ENCODE measurements at places on chromosomes 2 and 18.

- no peak for DNase-seq
Observed at GRCh38 chr2:1088192-1088860, 137.7 kb downstream of the SNTG2 start.

DNA sequence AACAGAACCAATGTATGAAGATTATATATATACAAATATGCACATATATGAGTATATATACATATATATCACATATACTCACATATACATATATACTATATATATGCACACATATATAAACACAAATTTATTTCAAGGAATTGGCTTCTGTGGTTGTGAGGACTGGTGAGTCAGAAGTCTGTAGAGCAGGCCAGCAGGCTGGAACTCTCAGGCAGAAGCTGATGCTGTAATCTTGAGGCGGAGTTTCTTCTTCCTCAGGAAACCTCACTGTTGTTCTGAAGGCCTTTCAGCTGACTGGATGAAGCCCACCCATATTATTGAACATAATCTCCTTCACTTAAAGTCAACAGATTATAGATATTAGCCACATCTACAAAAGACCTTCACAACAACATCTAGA, 143.9 kb upstream of the CREB1 start:
- DNase-seq: no peak

- no peak for DNase-seq
Observed at GRCh38 chr2:47056374-47056773, 98.7 kb downstream of the STPG4 start.

- DNase-seq: no peak
Observed at GRCh38 chr2:150282357-150282756, 205.1 kb downstream of the RND3 start.

- no peak for DNase-seq
Observed at GRCh38 chr2:211766689-211767088, 771.9 kb downstream of the ERBB4 start.

- no peak for DNase-seq
Observed at GRCh38 chr2:144376460-144376859, 143.5 kb downstream of the ZEB2 start.

DNA sequence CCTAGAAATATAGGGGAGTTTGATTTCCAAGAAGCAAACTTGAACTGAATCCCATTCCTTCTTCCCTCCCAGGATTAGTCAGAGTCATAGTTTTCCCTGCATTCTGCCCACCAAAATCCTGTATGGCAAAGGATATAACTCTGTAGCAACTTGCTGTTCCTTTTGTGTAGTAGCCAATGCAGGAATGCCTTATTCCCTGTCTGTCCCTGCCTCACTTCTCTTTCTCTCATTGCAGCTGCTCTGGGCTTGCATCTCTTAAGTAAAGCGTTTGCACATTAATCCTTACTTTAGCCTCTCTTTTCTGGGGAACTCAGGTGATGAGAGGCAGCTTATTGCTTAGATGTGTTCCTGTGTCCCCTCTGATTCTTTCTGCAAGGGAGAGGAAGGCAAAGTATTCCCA, 333.1 kb upstream of the VWC2L start:
- no peak for DNase-seq

- no peak for DNase-seq
Observed at GRCh38 chr2:169963786-169964185, 136.5 kb downstream of the UBR3 start.

GRCh38 chr2:121018136-121019061, 266.6 kb downstream of the TFCP2L1 start:
- DNase-seq: no peak

DNA sequence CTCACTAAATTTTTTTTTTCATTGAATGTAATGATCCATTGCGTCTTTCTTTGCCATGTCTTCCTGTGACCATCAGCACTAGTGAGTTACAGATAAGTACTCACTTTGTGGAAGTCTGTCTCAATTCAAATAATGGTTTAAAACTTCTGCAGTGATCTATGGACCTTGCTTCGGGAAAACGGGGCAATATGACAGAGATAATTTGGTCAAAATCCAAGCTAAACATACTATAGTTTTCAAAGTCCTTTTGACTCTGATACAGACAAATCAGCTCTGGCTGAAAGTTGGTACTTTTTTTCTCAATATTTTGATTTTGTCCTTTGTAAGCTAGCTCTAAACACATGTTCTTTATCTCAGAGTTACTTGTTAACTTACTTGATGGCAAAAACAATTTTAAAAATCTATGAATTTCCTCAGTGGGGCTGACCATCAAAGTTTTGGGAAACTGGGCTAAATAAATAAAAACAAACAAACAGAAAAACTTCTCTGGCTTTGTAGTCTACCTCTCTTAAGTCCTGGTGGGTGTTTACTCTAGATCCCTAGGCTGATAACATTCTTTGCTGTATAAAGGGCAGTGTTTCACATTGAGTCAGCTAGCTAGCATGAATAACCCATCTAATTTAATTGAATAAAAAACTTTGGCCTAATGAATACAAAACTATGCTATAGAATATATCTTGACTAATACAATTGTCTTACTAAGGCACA, 327.6 kb downstream of the RDH14 start:
- no peak for DNase-seq

DNA sequence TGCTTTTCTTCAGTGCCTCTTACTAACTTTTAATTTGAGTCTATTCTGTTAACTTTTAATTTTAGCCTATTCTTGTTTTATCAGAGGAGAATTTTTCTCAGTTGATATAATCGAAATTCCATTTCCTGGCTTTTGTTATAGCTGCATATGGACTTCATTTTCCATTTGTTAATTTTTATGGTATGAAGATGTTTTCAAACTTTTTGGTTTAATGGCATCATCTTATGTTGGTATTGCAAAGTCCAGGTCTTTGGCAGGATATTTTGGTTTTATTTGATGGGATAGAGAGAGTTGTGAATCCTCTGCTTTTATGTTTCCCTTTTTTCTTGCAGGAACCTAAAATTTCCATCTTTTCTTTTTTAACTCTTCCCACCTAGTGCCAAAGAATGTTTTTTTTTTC, 70.9 kb upstream of the RAPGEF4 start:
- DNase-seq: no peak

GRCh38 chr2:106581328-106581727, 94.2 kb downstream of the CD8B2 start:
- no peak for DNase-seq

DNA sequence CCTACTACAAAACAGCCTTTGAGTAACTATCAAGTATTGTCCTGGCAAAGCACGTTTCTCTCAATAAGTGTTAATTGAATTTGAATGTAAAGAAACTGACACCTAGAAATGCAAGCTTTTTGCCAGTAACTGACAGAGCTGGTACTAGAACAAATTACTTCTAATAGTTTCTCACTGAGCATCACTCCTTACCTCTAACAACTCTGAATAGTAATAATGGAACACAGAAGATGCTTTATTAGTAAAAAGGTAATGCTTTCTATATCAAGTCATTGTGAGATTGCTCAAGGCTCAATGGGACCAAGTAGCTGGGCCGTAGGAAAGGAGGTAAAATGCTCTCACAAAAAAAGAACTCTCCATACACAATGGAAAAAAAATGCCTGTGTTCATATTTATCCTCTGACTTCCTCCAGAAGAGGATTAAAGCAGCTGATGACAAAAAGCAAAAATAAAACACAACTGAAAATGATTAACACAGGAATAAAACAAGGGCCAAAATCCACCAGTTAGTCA, 11.8 kb downstream of the RASGRP3 start:
- no peak for DNase-seq

DNA sequence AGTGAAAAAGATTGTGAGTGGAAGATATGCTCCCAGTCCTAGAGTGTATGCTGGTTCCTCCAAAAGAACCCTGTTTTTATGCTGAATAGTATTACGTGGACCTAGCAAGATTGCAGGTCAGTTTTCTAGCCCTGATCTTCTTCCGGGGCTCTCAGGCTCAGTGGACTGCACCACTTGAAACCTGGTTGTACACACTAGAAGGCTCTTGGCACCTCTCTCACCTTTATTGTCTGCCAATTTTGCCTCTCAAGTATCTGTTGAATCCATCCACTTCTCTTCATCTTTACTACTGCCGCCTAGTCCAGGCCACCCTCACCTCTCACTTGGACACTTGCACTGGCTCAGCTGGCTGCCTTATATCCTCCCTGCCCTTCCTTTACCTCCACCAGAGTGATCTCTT, 16.8 kb downstream of the TTC39C start:
- DNase-seq: no peak

GRCh38 chr2:46435796-46436360, 43.5 kb upstream of the TMEM247 start:
- DNase-seq: no peak

DNA sequence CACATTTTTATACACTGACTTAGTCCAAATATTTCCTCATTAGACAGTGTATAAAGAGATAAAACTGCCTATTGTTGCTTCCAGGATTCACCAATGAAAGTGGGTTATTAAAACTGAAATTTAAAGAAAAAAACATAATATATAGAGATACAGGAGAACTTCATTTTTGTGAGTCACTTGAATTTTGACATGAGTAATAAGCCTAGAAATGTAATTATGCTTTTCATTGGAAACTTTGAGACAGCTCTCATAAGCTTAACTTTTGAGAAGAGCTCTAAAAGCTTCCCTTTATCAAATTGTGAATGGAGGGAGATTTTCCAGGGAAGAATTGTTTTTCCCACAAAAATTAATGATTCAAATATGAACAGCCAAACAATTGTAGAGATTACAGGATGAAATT, 14.1 kb downstream of the DYNC2LI1 start:
- no peak for DNase-seq

GRCh38 chr2:165720511-165720910, 73.5 kb downstream of the GALNT3 start:
- DNase-seq: no peak

GRCh38 chr2:167950571-167950970, 296.8 kb downstream of the STK39 start:
- DNase-seq: no peak

GRCh38 chr2:12948961-12949353, 232.2 kb downstream of the TRIB2 start:
- DNase-seq: no peak

DNA sequence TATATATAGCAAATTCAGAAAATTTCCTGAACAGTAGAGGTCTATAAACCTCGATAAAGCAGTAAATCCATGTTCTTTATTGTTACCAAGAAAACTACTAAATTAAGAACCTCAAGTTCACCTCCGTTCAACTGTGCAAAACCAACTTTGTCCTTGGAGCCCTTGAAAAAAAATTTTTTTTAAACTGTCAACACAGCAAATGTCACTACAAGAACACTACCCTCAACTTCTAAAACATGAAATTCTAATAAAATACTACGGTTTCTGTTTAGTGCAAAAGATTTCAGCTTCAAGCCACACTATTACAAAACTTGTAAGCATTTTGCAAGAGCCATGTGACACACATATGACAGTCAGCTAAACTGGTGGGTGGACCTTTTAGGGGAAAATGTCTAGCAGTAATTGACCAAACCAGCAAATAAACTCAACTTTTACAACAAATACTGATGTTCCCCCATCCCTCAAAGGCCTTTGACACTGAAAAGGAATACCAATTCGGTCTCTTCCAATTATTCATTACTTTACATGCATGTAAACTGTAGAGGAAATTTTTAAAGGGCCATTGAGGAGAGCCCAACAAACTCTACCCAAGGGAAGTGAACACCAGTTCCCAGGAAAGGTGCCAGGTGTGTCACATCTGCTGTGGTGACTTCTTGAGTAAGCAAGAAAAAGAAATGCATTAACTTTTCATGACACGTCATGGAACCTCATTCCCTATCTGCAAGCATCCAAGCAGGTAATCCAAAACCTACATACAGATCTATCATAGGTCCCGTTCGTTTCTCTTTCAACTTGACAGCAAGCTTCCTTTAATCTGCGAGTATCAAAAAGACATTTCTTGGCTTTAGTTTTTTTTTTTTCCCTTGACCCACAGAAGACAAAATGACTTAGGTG, 1.4 kb downstream of the RAB1A start:
- no peak for DNase-seq

DNA sequence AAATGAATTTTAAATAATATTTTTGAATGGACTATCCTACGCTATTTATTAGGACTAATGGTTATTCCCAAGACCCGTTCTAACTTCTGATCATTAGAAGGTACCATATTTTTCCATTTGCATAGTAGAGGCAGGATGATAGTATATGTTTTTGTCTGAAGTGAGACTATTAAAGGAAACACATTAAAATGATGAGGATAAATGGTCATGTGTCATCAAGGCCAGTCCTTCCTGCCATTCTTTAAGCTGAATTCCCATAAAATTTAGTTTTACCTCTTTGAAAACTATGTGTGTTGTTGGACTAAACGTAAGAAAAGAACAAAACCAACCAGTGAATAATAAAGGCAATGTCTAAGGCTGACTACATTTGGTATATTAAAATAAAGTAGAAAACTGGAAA, 121.8 kb downstream of the SLC8A1 start:
- no peak for DNase-seq

- DNase-seq: no peak
Observed at GRCh38 chr2:219448099-219448775, 13.6 kb downstream of the SPEG start.
